H4 (cell line): ENCODE measurements at places on chromosomes 12 and 14. TPM values are rescaled to one million over a fixed set of nuclear protein-coding genes. Genes with fewer than 3 reads are reported as not detected.

GRCh38 chr14:74407801-74408154 is 18.2 kb downstream of the SYNDIG1L start:
- DNase-seq: no peak

DNA sequence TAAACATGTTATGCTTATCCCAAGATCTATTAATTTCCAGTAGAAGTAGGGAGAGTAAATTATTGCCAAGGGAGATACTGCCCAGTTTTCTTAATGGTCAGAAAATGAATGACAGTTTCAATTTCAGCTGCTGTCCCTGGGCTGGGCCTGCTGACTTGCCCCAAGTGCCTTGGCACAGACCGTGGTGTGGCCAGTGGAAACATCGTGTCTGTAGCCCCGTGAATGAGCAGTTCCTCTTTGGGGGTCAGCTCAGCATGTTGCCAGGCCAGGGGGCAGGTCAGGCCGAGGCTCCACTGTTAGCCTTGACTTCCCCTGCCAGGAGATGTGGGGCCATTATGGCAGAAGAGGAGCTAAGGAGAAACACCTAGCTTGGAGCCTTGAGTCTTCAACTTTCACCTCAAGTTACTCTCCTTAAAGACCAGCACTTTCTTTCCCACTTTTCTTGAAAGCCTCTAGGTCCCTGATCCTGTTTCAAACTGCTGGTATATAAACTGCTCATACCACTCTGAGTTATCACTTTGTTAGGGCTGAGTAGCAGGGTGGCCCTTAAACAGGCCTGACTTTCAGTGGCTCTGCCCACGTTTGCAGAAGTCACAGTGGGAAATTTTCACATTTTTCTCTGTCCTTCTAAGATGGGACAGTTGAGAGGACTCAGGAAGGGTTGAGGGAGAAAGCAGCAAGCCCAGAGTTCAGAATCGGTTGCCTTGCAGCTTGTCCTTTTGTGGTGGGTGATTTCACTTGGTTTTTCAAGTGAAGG is 73.2 kb downstream of the SUSD6 start:
- no peak for DNase-seq

GRCh38 chr14:39416072-39416471 is 16.2 kb downstream of the FBXO33 start:
- no peak for DNase-seq

DNA sequence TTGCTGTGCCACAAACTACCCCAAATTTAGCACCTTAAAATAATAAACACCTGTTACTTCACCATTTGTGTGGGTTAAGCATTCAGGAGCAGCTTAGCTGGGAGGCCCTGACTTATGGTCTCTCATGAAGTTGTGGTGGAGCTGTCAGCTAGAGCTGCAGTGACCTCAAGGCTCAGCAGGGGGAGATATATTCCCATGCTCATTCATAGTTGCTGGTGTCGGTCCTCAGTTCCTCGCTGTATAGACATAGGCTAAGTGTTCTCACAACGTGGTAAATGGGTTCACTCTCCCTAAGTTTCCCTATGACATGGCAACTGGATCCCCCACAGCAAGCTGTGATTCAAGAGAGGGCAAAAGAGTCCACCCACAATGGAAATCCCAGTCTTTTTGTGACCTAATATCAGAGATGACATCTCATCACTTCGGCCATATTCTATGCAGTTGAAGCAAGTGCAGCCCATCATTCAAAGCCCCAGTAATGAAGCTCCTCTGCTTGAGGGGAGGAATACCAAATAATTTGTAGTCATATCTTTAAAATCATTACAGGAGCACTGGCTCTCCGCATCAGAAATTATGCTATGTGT is 41.1 kb downstream of the PRB3 start:
- DNase-seq: no peak

- DNase-seq: no peak
These were observed 136.0 kb upstream of the C14orf180 start for GRCh38 chr14:104443391-104444158.

DNA sequence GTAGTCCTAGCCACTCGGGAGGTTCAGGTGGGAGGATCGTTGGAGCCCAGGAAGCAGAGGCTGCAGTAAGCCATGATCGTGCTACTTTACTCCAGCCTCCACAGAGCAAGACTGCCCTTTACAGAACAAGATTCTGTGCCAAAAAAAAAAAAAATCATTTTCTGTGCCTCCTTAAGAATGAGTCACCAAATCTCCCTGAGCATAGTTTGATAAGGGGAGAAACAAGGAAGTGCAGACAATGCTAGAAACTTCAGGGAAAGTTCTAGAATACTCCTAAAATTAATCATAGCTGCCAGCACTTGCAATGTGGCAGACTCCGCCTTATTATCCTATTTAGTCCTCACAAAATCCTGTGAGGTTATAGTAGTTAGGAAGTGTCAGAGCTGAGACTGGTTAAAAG is 74.5 kb downstream of the KCNK10 start:
- peak; percentile 24 for DNase-seq

DNA sequence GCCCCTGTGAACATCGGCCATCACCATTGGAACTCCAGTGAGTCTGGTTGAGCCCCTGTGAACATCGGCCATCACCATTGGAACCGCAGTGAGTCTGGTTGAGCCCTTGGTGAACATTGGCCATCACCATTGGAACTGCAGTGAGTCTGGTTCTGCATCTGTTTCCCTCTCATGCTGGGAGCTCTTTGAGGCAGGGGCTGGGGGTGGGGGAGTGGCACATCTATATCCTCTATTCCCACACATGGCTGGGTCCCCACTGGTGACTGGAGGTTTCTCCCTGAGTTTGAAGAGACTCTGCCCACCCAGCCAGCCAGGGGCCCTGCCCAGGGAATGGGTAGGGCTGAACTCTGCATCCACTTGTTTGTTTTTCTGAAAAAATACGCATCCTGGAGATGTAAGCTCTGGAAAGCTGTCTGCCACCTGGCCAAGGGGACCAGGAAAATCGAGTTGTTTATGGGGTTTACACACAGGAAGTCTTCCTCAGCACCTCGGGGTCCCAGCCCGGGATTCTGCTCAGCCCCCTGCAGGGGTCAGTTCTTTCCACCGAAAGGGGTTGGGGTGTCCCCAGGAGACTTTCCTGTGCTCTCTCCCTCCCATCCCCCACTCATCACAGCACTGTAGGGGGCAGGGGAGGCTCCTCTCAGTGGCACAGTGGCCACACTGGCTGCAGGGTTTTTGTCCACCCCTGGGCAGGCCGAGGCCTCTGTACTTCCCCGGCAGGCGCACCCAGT is 170.5 kb upstream of the GSC start:
- DNase-seq: no peak

GRCh38 chr14:69987406-69988121 is 108.3 kb downstream of the SMOC1 start:
- DNase-seq: no peak

DNA sequence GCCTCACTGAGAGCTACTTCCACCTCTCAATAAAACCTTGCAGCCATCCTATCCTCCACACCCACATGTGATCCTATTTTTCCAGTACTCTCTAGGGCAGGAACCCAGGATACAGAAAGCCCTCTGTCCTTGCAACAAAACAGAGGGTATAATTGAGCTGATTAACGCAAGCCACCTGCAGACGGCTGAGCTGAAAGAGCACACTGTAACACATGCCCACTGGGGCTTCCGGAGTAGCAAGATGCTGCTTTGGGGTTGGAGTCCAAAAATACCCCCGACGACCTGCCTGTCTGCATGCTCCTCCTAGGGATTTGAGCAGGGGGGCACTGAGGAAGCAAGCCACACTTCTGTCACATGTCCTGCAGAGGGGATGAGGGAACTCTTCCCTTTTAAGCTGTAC is 401.1 kb upstream of the FOXG1 start:
- DNase-seq: no peak

- DNase-seq: no peak
These were observed 71.6 kb downstream of the ZNF641 start for GRCh38 chr12:48279101-48279500.

DNA sequence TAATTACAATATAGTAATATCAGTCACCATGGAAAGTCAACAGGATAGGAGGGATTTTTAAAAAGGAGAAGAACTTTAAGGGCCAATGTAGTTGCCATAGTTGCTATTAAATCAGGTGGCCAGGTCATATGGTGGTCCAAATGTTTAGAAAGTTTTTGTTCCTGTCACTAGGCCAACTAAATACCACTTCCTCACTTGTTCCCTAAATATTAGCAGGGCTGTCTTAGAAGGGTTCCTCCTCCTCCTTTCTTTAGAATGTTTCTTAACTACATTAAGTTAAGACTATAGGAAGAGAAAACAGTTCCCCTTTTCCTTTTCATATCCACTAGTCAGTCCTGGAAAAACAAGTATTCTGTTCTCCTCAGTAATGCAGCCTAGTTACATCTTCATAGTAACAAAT is 50.3 kb downstream of the MON2 start:
- DNase-seq: no peak

DNA sequence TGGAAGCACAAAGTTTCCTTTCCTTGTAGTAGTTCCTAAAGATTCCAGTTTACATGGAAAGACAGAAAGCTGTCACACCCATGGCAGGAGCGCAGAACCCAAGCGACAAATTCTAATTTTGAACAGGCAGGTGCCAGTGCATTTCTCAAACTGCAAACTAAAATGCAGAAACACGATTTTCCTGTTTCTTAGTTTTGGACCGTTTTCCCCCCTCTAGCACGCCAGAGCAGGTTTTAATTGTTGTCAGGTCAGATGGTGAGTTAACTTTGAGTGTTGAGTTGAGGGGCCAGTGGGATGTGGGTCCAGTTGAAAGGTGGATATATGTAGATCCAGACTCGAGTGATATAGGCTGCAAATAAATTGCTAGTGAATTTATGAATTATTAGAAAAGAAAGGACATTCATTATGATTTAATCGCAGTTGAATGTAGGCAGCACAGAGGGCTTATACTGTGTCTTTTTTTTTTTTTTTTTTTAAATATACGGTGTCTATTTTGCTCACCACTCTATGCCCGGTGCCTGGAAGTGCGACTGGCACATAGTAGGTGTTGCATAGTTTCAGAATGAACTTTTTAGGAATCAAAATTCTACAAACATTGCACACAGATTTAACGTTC is 909 bp upstream of the ETFBKMT start:
- DNase-seq: no peak

- DNase-seq: no peak
These were observed 12.5 kb downstream of the TAMALIN start for GRCh38 chr12:52019113-52019770.

Gene NRIP2
- 0.04 TPM in 1 of 2 replicates, not detected in the other for total RNA-seq

Gene LRP1-AS
- not detected in 2 replicates for total RNA-seq

Gene MIP
- 0.17 TPM in 1 of 2 replicates, not detected in the other for total RNA-seq

Gene NEUROD4
- total RNA-seq: not detected in 2 replicates
